RCC 7860 (cell line): ENCODE measurements at places on chromosomes 11 and 22.

GRCh38 chr11:103904324-103904667 is 132.1 kb upstream of the DDI1 start:
- no peak for DNase-seq

GRCh38 chr22:44664149-44664548 is 37.9 kb upstream of the PRR5 start:
- peak; percentile 8 for DNase-seq

DNA sequence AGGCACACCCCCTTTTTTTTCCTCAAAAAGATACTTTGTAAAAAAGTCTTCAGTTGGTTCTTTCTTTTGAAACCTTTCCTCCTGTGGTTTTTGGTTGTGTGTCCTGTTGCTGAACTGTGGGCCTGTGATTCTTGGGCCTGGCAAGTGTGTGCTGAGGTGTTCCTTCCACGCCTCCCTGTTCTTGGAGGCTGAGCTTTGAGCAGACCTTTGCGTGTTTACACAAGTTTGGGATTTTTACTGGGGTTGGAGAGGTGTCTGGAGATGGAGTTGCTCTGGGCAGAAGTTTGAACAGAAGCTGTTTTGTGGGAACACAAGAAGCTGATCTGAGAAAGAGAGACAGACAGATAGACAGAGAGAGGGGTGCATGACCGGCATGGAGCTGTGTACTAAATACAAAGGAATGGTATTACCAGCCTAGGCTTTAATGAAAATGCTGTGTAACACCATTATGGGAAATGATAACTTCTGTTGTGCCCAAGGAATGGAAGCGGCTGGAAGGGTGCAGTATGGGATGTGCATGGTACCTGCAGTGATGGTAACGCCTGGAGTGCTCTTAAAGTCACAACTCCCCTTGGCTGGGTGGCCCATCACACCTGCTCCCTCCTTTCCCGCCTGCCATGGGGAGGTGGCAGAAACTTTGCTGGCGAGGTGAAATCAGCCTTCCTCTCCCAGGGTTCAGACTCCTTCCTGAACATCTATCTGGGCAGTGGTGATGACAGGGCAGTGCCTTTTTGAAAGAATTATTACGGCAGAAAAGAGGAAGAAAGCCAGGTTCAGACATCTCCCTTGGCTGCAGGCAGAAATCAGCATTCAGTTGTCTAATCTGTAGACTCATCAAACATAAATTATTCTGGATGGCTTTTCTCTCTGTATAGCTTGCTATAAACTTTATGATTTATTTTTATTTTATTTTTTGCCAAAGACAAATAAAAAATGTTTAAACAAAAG is 70.4 kb downstream of the LDLRAD3 start:
- DNase-seq = no peak

DNA sequence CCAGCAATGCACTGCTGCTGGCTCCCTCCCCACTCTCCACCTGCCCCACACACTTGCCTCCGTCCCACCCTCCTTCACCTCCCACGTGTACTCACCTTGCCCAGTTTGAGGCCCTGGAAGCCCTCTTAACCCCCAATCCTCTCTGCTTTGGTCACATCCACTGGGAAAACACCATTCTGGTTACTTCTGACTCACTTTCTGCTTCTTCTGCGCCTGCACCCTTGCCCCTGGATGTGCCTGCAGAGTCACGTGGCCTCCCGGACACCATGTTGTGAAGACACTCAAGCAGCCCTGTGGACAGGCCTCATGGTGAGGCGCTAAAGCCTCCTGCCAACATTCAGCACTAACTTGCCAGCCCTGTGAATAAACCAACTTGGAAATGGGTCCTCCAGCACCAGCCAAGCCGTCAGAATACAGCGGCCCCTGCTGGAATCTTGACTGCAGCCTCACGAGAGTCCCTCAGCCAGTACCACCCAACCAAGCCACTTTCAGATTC is 2.6 kb upstream of the NAALADL1 start:
- no peak for DNase-seq
